Activated CD8-positive, alpha-beta memory T cell treated with anti-CD3 and anti-CD28 coated beads for 1 hour (primary cell): ENCODE measurements at places on chromosomes 5 and 9.

DNA sequence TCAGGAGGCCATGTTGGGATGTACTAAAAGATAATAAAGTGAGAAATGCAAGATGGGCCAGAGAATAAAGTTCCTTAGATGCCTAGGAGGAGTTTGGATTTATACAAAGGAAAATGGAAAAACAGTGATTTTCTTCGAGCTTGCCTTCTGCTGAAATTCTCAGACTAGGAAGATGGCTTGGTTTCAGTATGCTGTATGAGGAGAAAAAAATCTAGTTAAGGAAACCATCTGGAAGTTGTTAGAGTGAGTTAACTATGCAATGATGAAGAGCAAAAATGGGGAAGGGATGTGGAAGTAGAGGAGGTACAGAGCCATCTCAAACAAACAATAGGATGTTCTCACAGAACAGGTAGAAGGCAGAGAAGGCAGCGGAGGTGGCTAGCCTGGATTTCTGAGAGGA, 162.9 kb upstream of the FTMT start:
- DNase-seq, result no peak

DNA sequence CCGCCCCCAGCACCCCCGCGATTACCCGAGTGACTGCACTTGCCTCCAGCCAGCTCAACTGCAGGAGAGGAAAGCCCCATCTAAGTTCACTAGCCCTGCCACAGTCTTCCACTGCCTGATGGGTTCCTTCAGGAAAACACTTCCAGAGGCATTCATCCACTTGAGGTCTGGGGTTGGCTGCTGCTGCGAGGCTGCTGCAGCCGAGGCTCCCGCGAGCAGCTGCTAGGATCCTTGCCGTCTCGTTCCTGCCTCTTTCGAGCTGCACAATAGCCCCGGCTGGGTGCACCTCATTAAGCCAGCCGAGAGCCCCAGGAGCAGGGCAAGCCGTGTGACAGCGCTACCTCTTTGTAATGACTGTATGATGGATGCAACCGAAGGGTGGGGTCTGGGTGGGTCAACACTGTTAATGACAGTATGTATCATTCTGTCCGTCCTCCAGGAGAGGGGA, 24.2 kb upstream of the ELAVL2 start:
- no peak for DNase-seq

DNA sequence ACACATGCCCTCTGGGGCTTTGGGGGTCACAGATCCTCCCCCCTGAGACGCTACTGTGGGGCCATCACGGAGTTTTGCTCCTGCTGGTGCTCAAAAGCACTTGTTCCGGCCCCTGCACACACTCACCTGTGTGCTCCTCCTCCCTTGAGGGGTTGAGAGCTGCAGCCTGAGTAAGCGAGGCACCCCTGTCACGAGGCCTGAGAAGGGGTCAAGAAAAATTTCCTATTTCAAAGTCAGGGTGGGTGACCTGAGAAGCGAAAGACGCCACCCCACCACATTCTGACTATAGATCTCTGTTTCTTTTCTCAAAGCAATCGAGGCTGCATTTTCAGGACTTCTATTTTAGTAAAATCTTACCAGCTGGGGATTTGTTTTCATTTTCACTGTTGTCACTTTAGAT, 138.5 kb downstream of the DCP2 start:
- DNase-seq, result no peak

DNA sequence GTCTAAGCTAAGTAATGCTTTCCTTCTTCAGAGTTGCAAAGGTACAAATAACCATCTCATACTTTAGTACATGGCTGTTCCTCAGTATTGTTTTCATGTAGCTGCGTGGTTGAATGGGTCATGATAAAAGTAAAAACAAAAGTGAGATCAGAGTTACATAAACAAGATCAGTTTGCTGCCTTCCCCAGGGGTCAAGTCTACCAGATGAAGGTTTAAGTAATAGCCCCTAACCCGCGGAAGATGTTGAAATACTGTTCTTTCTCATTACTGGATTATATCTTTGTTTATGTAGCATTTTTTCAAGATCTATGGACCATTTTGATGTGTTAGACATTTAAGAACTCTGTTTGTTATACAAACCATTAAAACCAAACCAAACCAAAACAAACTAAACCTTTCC, 34.1 kb upstream of the ARRDC3 start:
- DNase-seq, result no peak

GRCh38 chr9:99870126-99870525, 36.3 kb upstream of the STX17 start:
- DNase-seq, result no peak

DNA sequence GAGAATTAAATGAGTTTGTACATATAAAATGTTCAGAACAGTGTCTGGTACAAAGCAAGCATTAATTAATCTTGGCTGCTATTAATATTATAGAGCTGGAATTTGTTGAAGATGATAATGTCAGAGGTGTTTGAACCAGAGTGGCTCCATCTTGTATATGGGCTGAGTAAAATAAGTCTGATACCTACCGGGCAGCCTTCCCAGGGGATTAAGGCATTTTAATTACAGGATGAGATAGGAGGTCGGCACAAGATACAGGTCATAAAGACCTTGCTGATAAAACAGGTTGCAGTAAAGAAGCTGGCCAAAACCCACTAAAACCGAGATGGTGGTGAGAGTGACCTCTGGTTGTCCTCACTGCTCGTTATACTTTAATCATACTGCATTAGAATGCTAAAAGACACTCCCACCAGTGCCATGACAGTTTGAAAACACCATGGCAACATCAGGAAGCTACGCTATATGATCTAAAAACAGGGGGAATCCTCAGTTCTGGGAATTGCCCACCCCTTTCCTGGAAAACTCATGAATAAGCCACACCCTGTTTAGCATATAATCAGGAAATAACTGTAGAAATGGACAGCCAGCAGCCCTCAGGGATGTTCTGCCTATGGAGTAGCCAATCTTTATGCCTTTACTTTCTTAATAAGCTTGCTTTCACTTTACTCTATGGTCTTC, 90.2 kb downstream of the PLK2 start:
- DNase-seq, result no peak

GRCh38 chr5:120499876-120500563, 35.9 kb downstream of the PRR16 start:
- DNase-seq, result no peak

DNA sequence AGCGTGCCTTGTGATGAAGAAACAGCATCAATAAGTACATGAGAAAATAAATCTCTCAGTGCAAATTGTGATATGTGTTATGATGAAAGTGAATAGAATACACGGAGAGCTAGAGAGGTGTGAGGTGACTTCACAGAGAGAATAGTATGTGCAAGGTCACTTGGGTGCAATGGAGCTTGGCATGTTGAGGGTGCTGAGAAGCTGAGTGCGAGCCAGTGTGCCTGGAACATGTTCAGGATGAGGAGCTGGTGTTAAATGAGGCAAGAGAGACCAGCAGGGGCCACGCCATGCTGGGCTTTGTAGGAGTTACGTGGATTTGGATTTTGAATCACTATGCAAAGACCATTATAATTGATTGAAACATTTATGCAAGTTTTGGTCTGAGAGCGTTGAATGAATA, 12.8 kb upstream of the RPS23 start:
- DNase-seq, result no peak

- DNase-seq, result no peak
Observed at GRCh38 chr5:45411971-45412612, 284.1 kb downstream of the HCN1 start.

DNA sequence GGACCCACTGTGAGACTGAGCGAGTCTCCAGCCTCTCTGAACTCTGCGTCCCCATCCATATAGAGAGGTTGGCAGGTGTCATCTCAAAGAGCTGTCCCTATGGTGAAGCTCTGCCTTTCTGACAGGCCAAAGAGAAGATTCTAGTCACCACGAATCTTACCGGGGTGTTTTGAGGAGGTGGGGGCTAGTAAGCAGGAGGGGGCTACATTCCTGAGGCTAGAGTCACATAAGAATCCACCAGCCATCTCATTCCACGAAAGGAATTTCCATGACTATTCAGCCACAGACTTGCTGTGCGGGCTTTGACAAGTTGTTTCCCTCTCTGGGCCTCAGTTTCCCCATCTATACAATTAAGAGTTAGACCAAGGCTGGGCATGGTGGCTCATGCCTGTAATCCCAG, 16.3 kb downstream of the PDGFRB start:
- no peak for DNase-seq

- DNase-seq, result no peak
Observed at GRCh38 chr5:122402955-122403685, 91.1 kb downstream of the SNCAIP start.

DNA sequence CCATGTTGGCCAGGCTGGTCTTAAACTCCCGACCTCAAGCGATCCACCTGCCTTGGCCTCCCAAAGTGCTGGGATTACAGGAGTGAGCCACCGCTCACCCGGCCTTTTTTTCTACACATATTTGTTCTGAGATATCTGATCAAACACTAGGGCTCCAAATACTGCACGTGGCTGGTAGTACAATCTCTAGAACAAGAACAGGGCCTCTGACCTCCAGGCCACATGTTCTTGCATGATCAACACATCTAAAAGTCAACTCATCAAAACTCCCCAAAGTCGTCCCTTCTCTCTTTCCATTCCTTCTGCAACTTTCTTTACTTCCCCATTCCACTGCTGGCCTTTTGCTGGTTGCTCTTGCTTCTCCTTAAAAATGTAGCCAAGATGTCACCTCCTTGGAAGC, 113.3 kb upstream of the LHFPL2 start:
- no peak for DNase-seq

DNA sequence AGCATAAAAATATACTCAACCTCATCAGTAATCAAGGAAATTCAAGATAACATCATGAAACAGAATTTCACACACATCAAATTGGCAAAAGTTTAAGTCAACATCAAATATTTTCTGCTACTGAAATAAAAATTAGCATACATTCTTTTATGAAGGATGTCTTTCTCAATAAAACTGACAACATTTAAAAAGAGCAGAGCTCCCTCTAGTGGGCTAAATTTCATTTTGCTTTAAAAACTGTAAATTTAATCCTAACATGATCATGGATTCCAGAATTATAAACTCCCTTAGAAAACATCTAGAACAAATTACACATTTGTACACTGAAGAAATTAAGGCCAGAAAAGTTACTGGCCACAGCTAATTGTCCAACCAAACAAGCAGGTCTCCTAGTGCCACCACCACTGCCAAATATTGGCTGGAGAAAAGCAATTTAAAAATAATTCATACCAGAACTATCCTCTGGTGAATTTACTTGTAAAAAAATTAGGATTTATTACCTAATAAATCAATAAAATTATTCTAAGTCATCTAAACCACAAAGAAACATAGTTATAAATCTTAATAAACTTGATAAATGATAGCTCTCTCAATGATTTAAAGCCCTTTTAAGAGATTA, 31.2 kb downstream of the DEPDC1B start:
- DNase-seq, result no peak

- DNase-seq, result no peak
Observed at GRCh38 chr9:130639866-130640555, 24.4 kb upstream of the PRDM12 start.

- no peak for DNase-seq
Observed at GRCh38 chr5:126801992-126802294, 25.0 kb downstream of the LMNB1 start.

GRCh38 chr5:149355688-149356087, 2.2 kb upstream of the PCYOX1L start:
- DNase-seq, result no peak

DNA sequence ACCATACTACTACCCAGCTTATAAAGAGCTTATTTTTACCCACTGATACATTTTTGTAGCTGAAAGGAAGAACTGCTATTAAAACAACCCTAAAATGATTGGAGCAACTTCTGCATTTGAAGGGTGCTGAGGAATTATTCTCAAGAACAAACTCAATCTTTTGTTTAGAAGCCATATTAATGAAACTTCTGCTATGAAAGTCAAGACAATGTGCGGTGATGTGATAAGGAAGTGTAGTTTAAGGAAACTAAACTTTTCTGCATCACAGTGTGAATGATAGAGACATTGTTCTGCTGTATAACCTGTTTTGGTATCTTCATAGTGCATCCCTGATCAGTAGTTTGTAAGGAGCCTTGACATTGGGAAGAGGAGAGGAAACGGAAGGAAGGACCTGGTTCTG, 408.5 kb downstream of the TMEM38B start:
- no peak for DNase-seq

- no peak for DNase-seq
Observed at GRCh38 chr5:92962752-92963151, 618.3 kb downstream of the NR2F1-AS1 start.

DNA sequence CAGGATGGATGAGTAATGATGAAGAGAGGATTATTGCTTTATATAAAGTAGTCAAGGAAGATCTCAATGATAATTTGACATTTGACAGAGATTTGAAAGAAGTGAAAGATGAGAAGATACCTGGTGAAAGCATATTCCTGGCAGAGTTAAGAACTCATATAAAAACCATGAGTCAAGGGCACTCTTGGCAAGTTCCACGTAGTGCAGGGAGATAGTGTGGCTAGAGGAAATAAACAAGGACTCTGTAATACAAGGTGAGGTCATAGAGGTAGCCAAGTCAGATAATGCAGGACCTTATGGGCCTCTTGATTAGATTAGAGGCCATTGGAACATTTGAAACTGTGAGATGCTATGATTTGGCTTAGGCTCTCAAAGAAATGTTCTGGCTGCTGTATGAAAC, 72.3 kb downstream of the HCN1 start:
- DNase-seq, result no peak

GRCh38 chr9:124257844-124258606, at the start of gene NEK6:
Gene NEK6 (plus strand): TSS chr9:124257949. CDS start chr9:124301965, 44,016 bp downstream.
- DNase-seq, result peak; percentile 17

GRCh38 chr5:168991311-168991710, 309.6 kb downstream of the SLIT3 start:
- no peak for DNase-seq

- no peak for DNase-seq
Observed at GRCh38 chr9:110969971-110970386, 68.3 kb downstream of the LPAR1 start.

- DNase-seq, result no peak
Observed at GRCh38 chr5:118193194-118193905, 795.0 kb downstream of the DTWD2 start.

- DNase-seq, result no peak
Observed at GRCh38 chr9:95666785-95667155, 150.0 kb upstream of the PTCH1 start.

DNA sequence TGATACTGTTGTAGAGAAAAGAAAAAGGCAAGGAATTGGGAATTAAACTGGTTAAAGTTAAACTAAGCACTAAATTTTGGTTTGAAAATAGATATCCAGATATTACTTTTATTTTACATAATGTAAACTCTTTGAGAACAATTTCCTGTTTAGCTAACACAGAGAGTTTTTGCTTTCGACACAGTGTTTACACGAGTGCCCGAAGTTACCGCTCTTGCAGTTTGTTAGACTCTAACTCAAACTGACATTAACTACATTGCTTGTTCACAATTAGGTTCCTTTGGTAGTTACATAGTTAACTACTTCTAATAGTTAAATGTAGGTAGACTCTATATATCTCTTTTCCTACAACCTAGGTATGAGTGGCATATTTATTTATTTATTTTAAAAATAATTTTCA, 117.1 kb upstream of the CHD1 start:
- no peak for DNase-seq

- DNase-seq, result no peak
Observed at GRCh38 chr9:9341203-9341602, 1271.6 kb downstream of the PTPRD start.

GRCh38 chr5:4348423-4348822, 752.8 kb downstream of the IRX1 start:
- DNase-seq, result no peak

GRCh38 chr5:4614088-4614487, 526.0 kb upstream of the ADAMTS16 start:
- no peak for DNase-seq
